Psoas muscle (tissue), 8 donors: ENCODE measurements at places on chromosomes 5 and 9.

- no peak for DNase-seq
These were observed 289.9 kb downstream of the KCTD16 start for GRCh38 chr5:144460600-144460999.

GRCh38 chr9:136100700-136101614 is 5.9 kb upstream of the NACC2 start:
- DNase-seq, result no peak

- no peak for DNase-seq
These were observed 79.4 kb downstream of the AUH start for GRCh38 chr9:91282292-91282691.

GRCh38 chr5:160171666-160172065 is 52.4 kb upstream of the PWWP2A start:
- DNase-seq, result no peak

- DNase-seq, result no peak
These were observed 48.3 kb upstream of the POU4F3 start for GRCh38 chr5:146290318-146290717.

DNA sequence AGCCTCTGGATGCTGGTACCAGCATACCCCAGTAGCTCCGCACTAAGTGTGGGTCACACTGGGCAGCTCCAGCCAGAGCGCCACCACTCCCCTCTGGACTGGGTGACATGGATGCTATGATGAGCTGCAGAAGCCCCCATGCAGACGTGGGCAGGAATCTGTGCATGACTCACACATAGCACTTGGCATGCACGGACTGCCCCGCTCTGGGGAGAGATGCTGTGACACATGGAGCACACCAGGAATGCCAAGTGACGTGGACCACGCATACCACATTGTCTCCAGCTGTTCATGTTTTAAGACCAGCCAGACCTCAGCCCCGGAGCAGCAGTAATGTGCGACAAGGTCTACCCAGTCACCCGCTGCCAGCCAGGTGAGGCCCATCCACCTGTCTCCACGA is 64.1 kb downstream of the SEMA4D start:
- DNase-seq, result no peak

DNA sequence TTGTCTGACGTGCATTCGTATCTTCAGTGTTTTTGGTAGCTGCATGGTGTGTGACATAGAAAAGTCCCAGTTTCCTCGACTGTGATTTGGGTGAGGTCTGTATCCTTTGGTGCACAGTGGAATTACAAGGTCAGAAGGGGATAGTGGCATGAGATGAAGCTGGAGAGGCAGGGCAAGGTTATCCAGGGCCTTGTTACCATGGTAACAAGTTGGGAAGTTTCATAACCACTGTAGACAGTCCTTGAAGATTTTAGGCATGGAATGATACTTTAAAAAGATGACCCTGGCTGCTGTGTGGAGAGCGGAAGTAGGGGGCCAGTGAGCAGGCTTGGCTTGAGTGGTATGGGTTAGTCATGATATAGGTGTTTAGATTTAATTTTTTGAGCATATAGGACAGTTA is 11.9 kb downstream of the EHMT1 start:
- DNase-seq, result no peak

DNA sequence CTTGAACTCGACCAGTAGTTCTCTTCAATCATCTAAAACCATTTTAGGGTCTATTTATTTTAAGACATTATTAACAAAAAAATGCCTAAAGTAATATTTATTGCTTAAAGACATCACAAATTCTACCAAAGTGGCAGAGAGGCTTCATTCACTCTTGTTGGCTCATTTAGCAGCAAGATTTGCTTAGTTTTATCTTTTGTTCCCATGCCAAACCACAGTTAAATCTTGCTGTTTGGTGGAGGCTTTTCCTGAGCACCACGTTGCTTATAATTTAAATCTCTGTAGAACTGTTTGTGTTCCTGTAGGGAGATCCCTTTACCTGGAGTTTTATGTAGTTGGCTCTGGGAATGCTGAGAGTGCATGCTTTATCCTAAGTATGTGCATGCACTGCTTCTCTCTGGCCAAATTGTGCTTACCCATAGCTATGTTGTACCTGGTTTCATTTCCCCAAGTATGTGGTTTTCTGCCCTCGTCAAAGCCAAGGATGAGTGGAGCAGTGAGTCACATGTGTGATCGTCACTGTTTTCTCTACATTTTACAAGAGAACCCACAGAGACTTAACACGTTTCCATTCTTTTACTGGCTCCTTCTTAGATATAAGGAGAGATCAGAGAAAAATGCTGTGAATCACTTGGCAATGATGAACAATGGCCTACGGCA is 42.1 kb upstream of the MAST4 start:
- DNase-seq, result no peak

GRCh38 chr5:39005566-39006232 is 68.5 kb downstream of the RICTOR start:
- DNase-seq, result no peak

- no peak for DNase-seq
These were observed 8.1 kb downstream of the TTC23L start for GRCh38 chr5:34847056-34847455.

DNA sequence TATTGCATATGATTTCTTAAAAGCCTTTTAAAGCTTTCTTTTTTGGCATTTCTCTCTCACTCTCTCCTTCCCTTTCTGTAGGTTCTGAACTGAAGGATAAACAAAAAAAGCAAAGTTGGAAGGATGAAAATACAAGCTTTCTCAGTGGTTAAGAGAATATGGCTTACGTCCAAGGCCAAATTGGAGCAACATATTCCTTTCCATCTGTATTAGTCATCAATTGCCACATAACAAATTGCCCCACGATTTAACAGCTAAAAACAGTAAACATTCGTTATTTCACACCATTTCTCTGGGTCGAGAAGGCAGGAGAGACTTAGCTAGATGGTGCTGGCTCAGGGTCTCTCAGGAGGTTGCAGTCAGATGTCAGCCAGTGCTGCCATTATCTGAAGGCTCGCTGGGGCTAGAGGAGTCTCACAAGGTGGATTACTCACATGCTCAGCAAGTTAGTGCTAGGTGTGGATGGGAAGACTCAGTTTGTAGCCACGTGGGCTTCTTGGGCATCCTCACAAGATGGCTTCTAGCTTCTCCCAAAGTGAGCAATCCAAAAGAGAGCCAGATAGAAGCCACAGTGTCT is 2.0 kb upstream of the ROR2 start:
- no peak for DNase-seq

GRCh38 chr9:138043061-138043410 is 165.5 kb downstream of the CACNA1B start:
- no peak for DNase-seq

DNA sequence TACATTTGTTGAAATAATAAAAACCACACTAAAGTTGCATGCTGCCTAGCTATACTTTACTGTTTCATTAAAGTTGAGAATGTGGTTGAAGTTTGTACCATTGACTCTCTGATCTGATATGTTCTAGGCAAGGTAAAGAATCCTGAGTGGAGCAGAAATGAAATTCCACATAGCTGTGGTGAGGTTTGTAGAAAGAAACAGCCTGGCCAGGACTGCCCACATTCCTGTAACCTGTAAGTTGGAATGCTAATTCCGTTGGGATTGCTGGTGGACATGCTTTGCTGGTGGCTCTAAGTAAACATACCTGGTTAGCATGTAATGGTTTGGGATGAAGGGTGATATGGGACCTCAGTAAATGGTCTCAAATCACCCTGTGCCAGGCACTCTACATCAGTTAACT is 16.8 kb downstream of the NFX1 start:
- DNase-seq, result no peak

- no peak for DNase-seq
These were observed 146.3 kb downstream of the ERCC6L2 start for GRCh38 chr9:96021551-96022444.

DNA sequence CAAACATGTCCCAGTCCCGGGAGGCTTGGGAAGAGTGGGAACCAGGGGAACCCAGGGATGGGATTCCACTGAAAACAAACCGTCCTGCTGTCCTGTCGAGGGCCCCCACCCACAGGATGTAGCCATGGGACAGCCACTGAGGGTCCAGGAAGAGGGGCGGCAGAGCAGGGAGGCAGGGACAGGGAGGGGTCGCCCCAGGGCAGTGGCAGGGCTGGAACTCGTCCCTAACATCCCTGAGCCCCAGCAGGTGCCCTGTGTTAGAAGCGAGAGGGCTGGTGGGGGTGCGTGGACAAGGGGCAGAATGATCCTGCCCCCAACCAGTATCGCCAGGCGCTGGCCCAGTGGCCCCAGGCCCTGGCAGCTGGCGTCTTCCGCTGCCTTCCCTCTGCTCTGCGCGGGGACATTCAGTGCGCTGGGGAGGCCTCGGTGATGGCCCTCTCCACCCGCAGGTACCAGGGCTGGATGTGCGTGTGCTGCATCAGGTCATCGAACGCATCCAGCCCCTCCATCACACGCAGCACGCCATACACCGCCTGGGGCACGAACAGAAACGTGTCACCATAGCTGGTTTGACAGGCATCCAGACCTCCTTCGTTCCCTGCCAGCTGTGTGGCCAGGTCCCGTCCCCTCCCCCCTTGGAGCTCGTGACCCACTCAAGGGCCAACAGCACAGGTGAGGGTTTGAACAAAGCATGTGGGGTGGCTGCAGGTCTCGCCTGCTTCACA is 6.6 kb downstream of the PTGES2 start:
- peak; percentile 54 for DNase-seq

- no peak for DNase-seq
These were observed 12.7 kb downstream of the IRF1 start for GRCh38 chr5:132477784-132478365.

- no peak for DNase-seq
These were observed 185.8 kb upstream of the CDH6 start for GRCh38 chr5:31007672-31008071.

GRCh38 chr9:122777935-122778627 is 10.7 kb upstream of the OR5C1 start:
- DNase-seq, result no peak

DNA sequence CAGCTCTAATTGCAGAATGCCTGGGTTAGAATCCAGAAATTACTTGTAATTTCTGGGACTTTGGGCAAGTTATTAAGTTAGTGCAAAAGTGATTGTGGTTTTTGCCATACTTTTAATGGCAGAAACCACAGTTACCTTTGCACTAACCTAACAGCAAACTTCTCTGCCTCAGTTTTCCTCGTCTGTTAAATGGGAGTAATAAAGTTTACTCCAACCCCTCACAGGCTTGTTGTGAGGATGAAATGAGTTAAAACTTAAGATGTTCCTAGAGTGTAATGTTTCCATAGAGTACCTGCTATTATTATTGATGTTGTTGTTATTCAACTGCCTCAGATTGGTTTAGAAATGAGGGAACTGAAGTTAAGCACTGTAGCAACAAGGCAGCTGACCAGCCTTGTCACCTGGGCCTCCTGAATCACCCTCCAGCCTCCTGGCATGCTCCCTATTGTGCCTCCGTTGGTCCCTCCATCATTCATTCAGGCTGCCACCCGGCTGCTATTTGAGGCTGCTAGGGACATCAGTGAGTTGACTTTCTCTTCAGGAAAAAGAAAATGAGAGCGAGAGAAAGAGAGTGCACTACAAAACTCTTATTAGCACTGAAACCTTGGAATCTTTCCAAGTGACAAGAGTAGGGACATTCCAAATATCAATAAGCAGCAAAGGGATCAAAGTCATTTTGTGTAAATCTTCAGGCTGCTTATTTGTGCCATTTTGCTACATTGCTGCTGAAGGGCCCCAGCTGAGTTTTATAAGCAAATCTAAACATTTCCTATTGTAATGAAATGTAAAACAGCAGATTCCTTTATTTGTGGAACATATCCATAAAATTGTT is 66.5 kb upstream of the TTC23L start:
- DNase-seq, result no peak

GRCh38 chr5:154002093-154002492 is 36.6 kb downstream of the FAM114A2 start:
- no peak for DNase-seq

GRCh38 chr9:134367791-134368490 is 41.7 kb downstream of the RXRA start:
- no peak for DNase-seq

DNA sequence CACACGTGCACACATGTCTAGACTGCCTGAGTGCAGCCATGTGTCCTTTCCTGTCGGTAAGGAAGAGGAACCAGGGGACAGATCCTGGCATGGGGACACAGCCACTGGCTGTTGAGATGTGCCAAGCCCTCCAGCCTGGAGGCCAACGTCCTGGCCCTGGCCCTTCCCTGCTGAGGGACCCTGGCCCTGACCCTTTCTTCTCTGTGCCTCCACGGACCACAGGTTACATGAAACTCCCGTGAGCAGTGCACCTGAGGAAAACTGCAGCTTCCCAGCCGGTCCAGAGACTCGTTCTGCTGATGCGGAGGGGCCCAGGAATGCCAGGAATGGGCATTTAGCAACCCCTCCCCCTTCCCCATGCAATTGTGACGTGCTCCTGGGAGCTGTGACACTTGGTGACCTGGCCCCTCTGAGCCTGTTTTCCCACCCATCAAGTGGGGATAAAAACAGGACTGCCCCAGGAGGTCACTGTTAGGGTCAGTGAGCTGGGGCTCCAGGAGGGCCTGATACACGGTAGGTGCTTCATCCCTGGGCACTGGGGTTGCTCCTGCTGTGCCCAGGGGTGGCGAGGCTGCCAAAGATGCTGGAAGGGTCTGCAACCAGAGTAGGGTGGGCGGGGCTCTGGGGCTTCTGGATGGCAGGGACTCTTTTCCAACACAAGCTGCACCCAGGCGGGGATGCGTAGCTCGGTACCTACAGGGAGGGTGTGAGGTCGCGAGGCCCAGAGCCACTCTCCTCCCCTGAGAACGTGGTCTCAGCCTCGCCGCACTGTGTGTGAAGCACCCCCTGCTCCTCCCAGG is 151.5 kb downstream of the C9orf50 start:
- DNase-seq, result no peak

DNA sequence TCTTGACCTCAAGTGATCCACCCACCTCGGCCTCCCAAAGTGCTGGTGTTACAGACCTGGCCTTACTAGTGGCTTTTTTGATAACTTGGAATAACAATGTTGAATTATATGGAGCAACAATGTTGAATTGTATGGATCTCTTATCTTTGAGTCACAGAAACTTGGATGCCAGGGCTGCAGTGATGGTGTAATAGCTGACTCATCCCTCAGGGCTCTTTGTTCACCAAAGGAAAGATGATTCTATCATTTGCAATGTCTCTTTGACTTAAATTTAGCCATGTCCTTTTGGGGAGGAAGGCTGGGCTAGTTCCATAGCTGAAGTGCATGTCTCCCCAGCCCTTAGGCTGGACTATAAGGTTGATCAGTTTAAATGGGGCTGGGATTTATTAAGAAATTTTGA is 172.3 kb downstream of the PDZD2 start:
- DNase-seq, result peak; percentile 44
